SW 1271 (cell line): ENCODE measurements at places on chromosomes 5 and 9.

DNA sequence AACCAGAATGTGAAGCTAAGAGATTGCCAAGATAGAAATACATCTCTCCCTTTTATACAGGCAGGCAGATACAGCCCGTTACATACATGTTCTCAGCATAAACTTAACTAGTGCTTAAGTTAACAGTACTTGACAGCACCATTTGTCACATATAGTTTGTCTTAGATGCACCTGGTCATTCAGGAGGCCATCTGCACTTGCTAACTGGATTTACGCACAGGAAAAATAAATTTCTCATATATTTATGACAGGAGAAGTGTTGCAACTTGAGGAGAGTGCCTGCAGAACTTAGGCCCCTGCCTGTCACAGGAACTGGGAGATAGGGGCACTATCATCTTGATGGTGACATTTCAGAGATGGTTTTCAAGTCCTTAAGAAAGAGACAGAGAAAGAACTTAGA, 1462.1 kb upstream of the CDH9 start:
- DNase-seq, result no peak

DNA sequence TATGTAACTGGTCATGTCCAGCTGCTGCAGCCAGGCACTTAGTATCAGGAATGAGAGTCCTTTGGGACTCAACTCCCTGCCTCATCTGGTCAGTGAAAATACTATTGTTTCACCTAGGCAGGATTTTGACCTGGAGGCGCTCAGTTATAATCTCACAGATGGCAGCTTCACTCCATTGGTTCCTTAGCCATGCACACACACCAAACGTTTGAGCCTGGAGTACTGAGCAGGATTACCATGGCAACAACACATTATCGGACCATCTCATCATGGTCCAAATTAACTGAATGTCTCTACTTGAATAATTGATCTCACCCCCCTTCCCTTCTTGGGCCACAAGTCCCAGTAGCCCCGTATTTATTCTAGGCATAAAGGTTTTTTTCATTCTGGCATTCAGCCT, 15.0 kb upstream of the SREK1 start:
- no peak for DNase-seq

GRCh38 chr9:34974664-34975063, 14.9 kb upstream of the DNAJB5 start:
- DNase-seq, result no peak

GRCh38 chr9:87327575-87328125, 170.0 kb upstream of the DAPK1 start:
- no peak for DNase-seq

- no peak for DNase-seq
Measured at GRCh38 chr9:405341-405740, 190.7 kb downstream of the DOCK8 start.

DNA sequence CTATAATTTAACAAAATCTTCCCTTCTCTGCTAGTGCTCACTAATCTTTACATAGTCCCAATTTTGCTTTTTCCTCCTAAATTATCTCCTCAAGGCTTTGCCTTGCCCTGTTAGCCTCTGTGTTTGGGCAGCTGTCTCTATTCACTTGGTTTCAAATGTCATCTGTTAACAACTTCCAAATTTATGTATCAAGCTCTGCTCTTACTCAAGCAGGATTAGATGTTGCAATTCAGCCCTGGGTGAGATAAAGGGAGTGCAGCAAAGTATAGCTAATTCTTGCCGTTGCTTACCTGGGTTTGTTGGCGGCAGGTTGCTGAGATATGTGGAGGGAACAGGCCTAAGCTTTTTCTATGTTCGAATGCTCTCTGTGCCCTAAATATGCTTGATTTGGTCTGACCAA, 483.8 kb downstream of the DMAC1 start:
- DNase-seq, result no peak

DNA sequence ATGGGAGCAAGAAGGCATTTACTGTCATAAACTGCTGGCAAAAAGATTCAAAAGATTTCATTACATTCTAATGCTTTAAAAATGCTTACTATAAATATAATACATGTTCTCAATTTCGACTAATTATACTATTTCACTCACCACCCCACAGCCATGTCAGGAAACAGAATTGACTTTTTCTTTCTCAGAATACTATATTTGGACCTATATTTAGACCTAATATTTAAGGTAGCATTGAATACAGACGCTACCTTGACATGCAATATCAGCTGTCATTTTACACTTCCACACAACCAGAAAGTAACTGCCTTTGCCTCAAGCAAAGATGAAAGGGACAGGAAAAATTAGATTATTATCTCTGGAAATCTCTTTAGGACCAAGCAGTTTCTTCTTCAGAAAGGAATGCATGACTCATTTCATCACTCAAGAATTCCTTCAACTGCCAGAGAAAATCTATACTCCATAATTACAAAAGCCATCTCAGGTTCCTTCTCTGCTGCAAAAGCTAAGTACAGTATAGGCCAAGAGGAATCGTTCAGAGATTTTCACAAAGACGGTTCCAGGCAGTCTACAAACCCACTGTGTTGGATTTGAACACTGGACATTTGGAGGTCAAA, 11.8 kb upstream of the UBE2QL1 start:
- no peak for DNase-seq

DNA sequence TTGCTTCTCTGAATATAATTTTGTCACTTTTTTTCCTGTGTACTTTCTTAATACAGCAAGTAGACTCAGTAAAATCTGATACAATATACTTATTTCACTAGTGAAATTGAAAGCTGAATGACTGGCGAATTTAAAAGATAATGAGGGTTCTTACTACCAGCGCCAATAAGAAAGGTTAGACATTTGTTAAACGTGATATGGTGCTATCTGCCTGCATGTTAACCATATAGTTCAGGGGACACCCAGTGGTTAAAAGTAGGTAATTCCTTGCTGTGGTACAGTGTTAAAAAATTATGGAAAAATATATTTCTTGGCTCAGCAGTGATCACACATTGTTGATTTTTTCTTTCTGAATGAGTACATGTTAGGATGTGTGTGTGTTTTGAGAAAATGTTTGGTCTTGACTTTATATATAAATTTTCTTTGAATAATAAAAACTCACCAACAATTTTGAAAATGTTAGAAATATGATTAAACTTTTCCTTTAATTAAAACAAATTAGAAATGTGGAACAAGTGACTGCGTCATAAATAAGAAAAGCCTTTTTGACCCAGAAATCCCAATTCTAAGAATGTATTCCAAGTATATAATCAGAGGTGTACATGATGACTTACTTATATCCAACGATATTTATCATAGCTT, 25.8 kb downstream of the CAST start:
- DNase-seq, result peak; percentile 77
